ENCODE measurements at places on chromosomes 16 and 17.

- no peak for DNase-seq
Measured at GRCh38 chr16:49330562-49331201, 42.9 kb upstream of the C16orf78 start.

DNA sequence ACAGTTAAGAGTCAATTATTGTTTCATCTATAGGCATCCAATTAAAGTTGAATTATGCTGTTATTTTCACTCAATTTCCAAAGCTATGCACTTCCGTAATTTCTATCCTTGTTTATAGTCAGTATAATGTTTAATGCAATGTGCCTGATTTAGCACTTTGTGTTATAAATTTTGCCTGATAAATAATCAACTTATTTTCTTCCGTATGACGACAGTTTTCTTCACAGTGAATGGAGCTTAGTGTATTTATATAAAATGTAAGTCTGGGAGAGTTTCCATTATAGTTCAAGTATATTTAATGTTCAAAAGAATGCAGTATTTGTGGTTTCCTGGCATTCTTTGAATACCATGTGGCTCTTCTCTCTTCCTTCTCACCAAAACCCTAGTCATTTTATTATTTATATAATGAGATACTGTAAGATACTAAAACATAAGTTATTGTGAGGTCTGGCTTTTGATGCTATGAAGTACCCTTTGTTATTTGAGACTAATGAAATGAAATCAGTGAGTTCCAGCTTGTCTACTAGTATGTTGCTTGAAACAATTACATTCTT lies 240.6 kb downstream of the PRKCA start:
- DNase-seq: no peak

GRCh38 chr17:67272312-67273047 lies 27.5 kb upstream of the HELZ start:
- no peak for DNase-seq

DNA sequence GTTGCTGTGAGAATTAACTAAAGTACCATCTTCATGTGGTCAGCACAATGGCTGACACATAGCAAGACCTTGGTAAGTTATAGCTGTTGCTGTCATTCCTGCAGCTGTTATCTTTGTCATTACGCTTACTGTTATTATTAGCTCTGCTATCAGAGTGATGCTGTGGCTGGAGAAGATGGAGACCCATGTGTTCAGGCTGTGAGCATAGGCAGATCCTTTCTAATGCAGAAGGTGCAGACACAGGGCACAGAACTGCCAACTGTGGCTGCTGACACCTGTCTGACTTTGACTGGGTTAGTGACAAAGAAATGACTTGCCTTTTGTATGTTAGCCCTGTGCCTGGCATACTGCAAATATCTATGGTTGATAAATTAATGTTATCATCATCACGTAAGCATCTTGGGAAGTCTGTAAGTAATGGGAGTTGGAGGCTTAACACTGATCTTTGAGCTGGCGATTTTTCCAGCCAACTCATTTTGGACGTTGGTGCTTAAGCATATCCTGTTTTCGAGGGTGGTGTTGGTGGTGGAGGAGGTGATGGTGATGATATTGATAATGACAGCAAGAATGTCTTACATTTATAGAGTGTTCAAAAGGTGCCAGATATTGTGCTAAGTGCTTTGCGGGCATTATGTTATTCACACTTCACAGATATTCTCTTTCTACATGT lies 695.3 kb downstream of the WWOX start:
- DNase-seq: no peak

GRCh38 chr17:79777120-79777893 lies 641 bp upstream of the CBX2 start:
- peak; percentile 41 for DNase-seq

- DNase-seq: peak; percentile 62
Measured at GRCh38 chr16:66928702-66929388, 3.5 kb upstream of the RRAD start.

GRCh38 chr17:82489851-82490511 lies 29.6 kb upstream of the FOXK2 start:
- no peak for DNase-seq

- DNase-seq: peak; percentile 70
Measured at GRCh38 chr17:28928061-28928460, 23.3 kb downstream of the PHF12 start.

DNA sequence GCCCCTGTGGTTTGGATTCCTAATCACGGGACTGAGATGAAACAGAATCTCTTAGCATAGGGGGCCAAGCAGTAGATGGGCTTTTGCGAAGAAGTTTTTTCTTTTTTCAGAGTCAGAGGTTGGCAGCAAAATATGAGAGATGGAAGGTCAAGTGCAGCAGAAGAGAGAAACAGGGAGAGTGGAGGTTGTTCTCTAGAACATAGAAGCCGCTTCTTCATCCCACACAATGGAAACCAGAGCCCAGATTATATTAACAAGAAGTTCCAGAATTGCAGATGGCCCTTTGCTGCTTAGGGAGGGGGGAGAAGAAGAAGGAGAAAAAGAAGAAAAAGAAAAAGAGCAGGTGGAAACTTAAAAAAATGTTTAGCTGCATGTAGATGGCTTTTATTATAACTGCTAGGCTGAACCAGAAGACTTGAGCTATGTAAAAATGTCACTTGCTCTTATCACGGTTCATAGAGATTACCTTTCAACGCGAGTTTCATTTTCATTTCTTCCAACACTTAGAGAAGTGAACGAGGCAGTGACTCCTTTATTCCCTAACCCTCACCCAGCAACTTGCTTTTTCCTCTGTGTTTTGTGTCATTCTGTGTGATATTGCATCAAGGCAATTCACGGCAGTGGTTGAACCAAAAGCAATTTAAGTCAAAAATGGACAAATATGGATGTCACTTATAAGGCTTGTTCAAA lies 737.5 kb downstream of the WWOX start:
- no peak for DNase-seq

DNA sequence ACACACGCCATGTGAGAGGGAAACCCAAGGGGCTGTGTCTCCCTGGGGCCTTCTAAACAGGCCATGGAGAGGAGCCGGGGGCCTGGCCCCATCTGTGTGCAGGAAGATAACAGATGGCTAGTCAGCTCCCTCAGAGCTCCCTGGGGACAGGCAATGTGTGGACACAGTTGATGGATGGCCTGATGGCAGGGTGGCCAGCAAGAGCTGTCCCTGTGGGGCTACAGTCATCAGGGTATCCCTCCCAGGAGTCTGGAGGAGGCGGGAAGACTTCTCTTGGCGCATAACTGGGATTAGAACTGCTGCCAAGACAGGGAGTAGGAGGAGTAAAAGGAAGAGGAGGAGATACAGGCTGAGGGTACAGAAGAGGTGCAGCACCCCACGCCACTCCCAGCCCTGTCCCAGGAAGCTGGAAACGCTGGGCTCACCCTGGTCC lies 17.3 kb downstream of the MYO18A start:
- no peak for DNase-seq

- DNase-seq: no peak
Measured at GRCh38 chr16:64391063-64391600, 730.7 kb downstream of the CDH11 start.

GRCh38 chr16:80046848-80047247 lies 446.3 kb upstream of the MAF start:
- no peak for DNase-seq

- peak; percentile 45 for DNase-seq
Measured at GRCh38 chr17:21019976-21020586, 22.7 kb downstream of the USP22 start.

Data from activated naive CD4-positive, alpha-beta T cell treated with anti-CD3 and anti-CD28 coated beads for 36 hours (primary cell).